ENCODE measurements at places on chromosomes 11 and 22.

- DNase-seq, result no peak
Measured at GRCh38 chr11:26149585-26149984, 182.3 kb upstream of the ANO3 start.

DNA sequence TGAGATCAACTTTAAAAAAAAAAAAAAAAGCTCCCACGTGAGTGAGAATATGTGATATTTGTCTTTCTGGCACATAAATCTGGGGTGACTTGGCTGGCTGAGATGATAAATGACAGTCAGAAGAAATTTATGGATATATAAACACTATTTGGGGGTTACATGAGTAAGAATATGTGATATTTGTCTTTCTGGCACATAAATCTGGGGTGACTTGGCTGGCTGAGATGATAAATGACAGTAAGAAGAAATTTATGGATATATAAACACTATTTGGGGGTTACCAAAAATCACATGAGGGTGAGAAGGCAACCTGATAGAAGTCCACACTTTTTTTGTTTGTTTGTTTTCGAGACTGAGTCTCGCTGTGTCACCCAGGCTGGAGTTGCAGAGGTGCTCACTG, 6.6 kb upstream of the TSG101 start:
- no peak for DNase-seq

DNA sequence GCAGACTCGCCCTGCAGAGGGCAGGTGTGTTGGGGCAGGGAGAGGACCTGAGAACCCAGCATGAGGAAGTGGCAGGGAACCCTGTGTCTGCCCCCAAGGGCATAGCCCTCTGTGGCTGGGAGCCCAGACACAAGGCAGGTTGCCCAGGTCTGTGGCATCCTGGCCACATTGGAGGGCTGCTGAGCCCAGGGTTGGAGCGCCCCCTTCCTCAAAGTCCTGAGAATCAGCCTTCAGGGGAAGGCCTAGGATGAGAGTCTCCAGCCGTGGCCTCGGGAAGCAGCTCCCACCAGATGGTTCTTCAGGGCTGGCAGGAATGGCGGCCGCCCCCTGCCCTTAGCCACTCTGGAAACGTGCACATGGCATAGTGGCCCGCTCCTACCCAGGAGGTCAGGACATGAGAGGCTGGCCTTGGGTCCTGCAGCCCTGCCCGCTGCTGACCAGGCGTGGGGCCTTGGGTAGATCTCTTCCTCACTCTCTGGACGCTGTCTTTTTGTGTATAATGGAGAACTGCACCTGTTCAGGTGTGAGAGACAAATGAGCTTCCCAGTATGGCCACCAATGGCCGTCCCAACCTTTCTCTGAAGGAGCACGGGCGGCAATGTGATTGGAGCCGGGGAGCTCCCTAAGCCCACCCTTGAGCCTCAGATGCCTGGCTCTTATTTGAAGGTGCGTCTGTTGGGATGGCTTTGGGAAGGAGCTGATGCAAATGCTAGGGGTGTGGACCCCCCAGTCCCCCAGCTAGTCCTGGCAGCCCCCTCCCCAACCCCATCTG, 4.6 kb upstream of the CDC42BPG start:
- no peak for DNase-seq

DNA sequence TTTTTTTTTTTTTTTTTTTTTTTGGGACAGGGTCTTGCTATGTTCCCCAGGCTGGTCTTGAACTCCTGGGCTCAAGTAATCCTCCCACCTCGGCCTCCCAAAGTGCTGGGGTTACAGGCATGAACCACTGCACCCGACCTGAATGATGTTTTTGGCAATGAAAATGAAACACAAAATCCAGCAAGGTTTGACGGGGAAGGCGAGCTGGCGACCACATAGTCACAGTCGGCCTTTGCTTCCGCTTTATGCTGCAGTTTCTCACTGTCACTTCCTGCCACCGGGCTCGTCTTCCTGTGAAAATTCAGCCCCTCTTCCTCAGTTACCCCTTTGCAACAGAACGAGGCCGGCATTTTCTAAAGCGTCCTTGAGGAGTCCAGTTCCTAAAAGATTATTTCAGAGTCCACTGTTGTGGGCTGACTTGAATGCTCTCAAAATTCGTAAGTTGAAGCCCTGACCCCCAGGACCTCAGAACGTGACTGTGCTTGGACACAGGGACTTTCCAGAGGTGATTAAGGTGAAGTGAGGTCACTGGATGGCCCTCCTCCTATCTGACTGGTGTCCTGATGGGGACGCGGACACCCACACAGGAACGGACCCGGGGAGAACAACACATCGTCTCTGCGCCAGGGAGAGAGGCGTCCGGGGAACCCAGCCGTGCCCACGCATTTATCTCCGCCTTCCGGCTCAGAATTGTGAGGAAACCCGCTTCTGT, 2.9 kb upstream of the BID start:
- no peak for DNase-seq

GRCh38 chr11:117668321-117668751, 128.7 kb downstream of the DSCAML1 start:
- no peak for DNase-seq

DNA sequence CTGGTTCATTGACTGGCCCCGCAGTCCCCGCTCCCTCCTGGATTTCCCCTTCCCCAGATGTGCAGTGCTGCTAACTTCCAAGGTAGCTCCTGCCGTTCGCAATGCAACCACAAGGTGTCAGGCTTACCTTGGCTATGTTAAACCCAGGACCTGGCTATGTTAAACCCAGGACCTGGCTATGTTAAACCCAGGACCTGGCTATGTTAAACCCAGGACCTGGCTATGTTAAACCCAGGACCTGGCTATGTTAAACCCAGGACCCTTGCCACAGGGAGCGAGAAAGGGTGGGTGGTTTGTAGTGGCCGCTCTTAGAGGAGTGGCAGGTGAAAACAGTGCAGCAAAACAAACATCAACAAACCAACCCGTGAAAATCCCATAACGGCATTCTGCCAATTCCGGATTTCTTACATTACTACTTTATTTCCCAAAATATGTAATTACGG, 2.9 kb upstream of the ADAMTS8 start:
- DNase-seq, result peak; percentile 27

DNA sequence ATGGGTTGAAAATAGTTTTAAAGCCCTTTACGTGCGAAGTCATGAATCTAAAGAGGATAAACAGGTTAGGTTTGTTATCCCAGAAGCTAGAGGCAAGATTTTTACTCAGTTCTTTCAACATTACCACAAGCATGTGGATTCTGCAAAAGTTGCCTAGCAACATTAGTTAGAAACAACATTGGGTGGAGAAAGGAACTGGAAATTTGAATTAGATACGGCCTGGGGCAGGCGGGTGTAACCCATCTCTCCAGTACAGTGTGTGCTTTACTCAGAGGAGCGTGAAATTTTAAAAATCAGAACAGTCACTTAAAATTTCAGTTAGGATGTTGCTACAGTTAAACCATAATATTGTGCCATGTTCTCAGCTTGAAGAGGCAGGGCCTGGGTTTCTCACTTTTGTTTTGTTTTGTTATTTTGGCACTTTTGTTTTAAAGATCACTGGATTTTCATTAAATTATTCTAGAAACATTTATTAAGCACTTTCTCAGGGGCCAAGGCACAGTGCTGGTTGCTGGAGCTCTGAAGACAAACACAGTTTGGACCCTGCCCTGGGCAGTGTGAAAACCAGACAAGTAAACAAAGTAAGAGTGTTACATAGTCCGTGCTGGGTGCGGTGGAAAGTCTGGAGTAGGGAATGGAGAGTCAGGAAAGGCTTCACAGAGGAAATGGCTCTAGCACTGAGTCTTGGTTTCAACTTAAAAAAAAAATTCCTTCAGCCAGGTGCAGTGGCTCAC, 4.4 kb upstream of the WEE1 start:
- DNase-seq, result peak; percentile 99

All from foreskin keratinocyte (primary cell).